Aortic smooth muscle cell (primary cell): ENCODE measurements at places on chromosomes 1 and 21. TPM values are rescaled to one million over a fixed set of nuclear protein-coding genes. Genes with fewer than 3 reads are reported as not detected.

The CDC20 gene
- 27.0 and 37.4 TPM in 2 replicates for total RNA-seq

The LAPTM5 gene
- total RNA-seq = 0.44 and 1.3 TPM in 2 replicates

The PRDM16 gene
- 25.9 and 47.1 TPM in 2 replicates for total RNA-seq

The ZSWIM5 gene
- 0.75 and 1.1 TPM in 2 replicates for total RNA-seq

The KIF14 gene
- total RNA-seq = 4.5 and 7.4 TPM in 2 replicates

The MFAP2 gene
- total RNA-seq = 18.2 and 24.5 TPM in 2 replicates

The AMY1B gene
- not detected in 2 replicates for total RNA-seq

The KCND3 gene
- total RNA-seq = under 0.01 and 0.26 TPM in 2 replicates

The FMOD gene
- total RNA-seq = 4.4 and 6.3 TPM in 2 replicates

The ERRFI1 gene
- 85.6 and 178 TPM in 2 replicates for total RNA-seq

The RGS5 gene
- 12.7 and 76.0 TPM in 2 replicates for total RNA-seq

The CD5L gene
- not detected in 2 replicates for total RNA-seq

The SLX9 gene
- total RNA-seq = 13.1 and 17.6 TPM in 2 replicates

The POU3F1 gene
- total RNA-seq = not detected in 2 replicates

The VWA5B1 gene
- not detected in 2 replicates for total RNA-seq

The LRRC3 gene
- 0.13 and 0.25 TPM in 2 replicates for total RNA-seq

The PHTF1 gene
- 33.6 and 36.3 TPM in 2 replicates for total RNA-seq

The NCDN gene
- 22.7 and 23.3 TPM in 2 replicates for total RNA-seq

The SYT14 gene
- 0.13 and 0.44 TPM in 2 replicates for total RNA-seq

The NUCKS1 gene
- total RNA-seq = 133 and 136 TPM in 2 replicates

The HAO2 gene
- total RNA-seq = not detected in 2 replicates

The PGLYRP3 gene
- total RNA-seq = not detected in 2 replicates

The SPATA21 gene
- not detected in 2 replicates for total RNA-seq

The HTR6 gene
- total RNA-seq = 0.06 and 0.13 TPM in 2 replicates

The ARHGAP30 gene
- under 0.01 TPM in 1 of 2 replicates, not detected in the other for total RNA-seq

The RNF187 gene
- total RNA-seq = 69.8 and 81.1 TPM in 2 replicates

The KLF17 gene
- 0.06 and 0.26 TPM in 2 replicates for total RNA-seq

The SLC1A7 gene
- 0.13 and 0.25 TPM in 2 replicates for total RNA-seq
